ENCODE measurements at places on chromosomes 11 and 22.

GRCh38 chr11:47466701-47467250, 17.8 kb upstream of the RAPSN start:
- DNase-seq = no peak

DNA sequence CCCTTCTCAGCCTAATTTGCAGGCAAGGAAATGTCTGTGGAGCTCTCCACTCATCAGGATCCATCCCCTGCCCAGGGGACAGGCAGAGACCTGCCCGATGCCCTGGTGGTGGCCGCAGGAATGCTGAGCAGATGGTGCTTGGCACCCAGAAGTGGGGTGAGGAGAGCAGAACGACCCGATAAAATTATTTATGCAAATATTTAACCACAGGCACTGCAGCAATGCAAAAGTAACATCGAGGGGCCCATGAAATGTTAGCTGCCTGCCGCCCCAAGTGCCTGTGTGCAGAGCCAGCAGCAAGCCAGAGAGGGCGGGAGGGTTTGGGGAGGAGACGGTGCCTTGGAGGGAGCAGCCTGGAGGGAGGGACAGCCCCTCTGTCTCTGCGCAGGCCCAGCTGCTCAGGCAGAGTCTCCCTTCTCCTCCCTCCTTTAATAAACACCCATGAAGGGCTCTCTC, 205.5 kb downstream of the CTTN start:
- DNase-seq = no peak

DNA sequence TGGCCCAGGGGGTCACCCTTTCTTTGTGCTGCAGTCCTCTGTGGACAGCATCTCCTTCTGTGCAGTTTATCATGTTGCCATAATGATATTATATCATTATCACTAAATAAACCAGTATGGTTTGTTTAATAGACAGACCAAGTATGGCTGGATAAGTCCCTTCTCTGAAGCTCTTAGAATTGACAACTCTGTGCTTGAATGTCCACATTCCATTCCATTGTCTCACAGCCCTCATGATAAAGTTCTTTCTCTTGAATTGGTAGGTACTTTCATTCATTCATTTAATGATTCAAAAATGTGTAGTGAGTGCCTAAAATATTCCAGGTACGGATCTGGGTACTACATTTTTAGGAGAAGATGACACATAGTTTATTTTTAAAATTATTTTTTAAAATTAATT, 7.8 kb downstream of the RPS6KA4 start:
- no peak for DNase-seq

- no peak for DNase-seq
These were observed 46.9 kb upstream of the PICALM start for GRCh38 chr11:86115542-86116385.

DNA sequence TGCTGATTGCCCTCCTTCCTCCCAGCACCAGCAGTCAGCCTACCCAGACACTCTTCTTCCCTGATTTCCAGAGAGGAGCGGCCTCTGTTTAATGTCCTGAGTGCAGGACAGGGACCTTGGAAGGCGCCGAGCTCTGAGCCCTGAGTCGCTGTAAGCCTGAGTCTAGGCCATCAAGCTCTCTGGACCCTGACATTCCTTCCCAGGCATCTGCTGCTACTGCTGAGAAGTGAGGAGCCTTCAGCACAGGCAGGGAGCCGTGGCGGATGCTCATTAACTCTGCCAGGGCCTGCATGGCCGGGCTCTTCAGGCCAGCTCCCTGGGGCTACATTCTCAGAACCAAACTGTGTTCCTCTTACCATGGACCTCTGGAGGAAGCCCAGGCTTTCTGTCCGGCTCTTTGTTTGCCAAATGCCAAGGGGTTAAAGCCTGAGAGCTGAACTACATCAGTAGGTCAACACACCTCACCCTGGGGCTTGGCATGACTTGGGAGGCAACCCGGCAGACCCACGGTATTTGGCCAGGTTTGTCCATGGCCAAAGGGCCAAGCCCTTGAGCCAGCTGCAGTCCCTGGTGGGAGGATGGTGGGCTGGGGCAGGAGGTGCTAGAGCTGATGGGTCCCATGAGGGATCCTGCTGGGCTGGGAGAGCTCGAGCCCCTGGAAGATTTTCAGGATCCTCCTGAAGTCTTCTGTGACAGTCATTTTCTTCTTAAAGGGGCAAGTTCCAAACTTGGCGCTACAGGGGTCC, 721.4 kb downstream of the BRD1 start:
- DNase-seq = no peak

DNA sequence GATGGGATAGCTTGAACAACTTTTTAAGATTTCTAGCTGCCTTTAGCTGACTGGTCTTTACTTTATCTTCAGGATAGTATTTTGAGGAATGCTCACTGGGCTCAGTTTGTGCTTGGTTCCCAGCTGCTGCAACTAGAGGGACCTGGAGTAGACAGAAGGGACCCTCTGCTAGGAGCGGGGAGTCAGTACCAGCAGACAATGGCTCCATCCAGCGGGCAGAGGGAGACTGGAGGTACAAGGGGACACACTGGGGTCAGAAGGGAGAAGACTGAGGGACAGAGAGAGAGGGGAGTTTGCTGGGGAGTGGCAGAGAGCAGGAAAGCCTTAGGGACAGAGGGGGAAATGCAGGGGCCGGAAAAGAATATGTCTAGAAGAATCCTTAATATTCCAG, 22.0 kb upstream of the ACER3 start:
- DNase-seq = no peak

DNA sequence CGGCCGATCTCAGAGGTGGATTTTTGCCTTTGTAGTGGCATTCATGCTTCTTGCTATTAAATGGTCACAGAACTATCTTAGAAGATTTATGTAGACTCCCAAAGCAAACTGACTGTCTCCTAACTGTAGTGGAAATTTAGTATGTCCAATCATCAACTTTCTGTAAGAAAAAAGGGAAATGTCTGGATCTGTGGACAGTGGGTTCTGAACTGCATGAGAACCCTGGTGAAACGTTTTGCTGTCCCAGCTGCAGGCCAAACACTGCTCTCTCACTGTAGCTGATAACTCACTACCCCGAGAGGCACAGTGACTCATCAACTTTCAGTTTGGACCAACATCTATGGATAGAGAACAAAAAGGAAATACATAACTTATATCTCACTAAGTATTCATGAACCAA, 387.1 kb downstream of the SOX6 start:
- no peak for DNase-seq

- DNase-seq = no peak
These were observed 7.6 kb downstream of the DLG2 start for GRCh38 chr11:85619499-85619898.

DNA sequence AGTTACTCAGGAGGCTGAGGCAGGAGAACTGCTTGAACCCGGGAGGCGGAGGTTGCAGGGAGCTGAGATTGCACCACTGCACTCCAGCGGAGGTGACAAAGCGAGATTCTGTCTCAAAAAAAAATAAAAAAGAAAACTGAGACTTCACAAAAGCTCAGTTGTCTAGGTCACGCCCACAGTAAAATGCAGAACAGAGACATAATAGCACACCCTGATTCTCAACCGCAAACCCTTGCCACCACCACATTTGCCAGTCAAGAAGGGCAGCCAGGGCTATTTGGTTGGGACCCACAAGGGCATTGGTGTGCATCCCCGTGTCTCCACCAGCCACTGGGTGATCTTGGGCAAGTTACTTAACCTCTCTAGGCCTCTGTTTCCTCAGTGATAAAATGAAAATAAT, 25.4 kb downstream of the CREB3L1 start:
- DNase-seq = no peak

GRCh38 chr22:20021196-20022181, 579 bp downstream of the TANGO2 start:
- DNase-seq = no peak

DNA sequence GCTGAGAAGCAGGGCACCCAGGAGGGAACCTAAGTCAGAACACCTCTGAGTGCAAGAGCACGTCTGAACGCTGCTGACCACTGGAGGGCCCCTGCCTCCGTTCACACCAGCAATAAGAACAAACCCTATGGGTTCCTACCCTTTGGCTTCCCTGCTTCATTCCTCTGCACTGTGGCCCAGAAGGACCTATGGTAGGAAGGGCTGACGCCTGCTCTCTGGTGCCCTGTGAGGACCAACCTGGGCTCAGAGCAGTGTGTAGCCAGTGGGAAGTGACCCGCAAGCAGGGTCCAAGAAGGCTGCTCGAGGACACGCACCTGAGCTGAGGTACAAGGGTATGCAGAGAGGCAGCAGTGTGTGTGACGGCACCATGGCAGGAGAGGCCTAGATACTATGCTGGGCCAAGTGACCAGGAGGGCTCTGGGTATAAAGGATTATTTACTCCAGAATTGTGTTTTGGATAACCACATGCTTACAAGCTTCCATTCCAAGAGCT, 68.8 kb upstream of the CLTCL1 start:
- no peak for DNase-seq

DNA sequence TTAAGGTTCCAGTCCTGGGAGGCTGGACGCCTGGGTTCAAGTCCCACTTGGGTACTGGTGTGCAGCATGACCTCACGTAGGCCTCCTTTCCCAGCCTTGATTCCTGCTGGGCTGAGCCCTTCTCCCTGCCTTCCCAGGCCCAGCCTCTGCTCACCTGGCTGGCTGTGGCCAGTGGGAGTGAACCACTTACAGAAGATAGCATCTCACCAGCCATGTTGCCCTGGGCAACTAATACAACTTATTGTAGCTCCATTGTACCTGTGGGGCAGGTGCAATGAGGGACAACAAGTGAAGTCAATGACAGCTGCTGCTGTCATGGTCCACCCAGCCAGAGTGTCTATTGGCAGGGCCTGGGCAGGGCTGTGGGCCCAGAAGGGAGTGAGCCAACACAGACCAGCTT, 48.4 kb upstream of the MPEG1 start:
- no peak for DNase-seq

DNA sequence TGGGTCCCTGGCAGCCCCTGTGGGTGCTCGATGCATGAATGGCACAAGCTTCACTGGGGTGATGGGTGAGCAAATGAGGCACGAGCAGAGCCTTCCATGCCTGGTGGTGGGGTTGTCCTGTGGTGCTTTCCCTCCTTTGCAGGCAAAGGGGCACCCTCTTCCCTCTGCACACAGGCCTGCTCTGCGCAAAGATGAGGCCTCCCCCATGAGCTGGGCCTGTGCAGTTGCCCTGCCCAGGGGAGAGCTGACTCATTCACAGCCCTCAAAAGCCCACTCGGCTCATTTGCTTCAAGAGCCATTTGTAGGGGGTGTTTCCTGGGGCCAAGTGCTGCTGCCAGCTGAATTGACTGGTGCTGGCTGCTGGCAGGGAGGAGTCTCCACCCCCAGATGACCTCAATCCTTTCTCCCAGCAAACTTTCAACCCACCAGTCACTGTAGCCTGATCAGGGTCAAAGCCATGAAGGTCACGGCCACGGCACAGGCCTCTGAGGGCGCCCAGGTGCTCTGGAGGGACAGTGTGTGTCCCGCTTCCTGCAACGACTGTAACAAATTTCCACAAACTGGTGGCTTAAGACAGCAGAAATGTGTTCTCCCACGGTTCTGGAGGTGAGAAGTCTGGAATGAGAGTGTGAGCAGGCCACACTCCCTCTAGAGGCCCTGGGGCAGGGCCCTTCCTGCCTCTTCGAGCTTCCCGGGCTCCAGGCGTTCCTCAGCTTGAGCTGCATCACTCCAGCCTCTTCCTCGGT, 48.8 kb upstream of the ANO1 start:
- DNase-seq = no peak

DNA sequence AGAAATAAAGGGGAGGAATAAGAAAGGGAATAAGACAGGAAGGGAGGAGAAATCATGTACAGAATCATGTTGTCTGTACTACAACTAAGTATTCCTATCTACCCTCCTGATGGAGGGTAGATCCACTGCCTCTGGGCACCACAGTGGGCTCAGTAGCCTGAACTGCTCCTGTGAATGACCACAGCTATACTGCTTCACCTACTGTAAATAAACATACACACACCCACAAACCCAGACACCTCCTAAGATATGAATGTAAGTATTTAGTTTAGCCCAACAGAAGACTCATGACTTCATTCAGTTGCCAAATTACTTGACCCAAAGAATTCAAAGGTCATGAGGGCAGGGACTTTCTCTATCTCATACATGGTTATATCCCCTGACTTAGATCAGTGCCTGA, 177.3 kb upstream of the C11orf58 start:
- no peak for DNase-seq

DNA sequence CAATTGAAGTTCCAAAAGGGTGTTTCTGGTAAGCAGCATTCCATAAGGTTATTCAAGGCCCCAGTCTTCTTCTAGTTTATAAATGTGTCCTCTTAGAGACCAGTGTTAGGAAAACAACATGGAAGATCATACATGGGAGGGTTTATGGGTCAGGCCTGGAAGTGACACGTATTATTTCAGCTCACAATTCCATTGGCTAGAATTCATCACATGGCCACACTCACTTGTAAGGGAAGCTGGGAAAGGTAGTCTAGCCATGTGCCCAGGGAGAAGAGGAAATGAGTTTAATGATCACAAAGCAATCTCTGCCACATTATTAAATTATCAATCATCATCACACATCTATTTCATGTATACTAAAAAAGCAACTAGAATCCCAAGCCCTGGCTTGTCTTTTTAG, 181.7 kb upstream of the TBCEL start:
- no peak for DNase-seq
